HCEC 1CT (cell line): ENCODE measurements at places on chromosomes 7 and 10.
A peak's percentile ranks its signal among the peaks of the same experiment; 100 is the strongest.

DNA sequence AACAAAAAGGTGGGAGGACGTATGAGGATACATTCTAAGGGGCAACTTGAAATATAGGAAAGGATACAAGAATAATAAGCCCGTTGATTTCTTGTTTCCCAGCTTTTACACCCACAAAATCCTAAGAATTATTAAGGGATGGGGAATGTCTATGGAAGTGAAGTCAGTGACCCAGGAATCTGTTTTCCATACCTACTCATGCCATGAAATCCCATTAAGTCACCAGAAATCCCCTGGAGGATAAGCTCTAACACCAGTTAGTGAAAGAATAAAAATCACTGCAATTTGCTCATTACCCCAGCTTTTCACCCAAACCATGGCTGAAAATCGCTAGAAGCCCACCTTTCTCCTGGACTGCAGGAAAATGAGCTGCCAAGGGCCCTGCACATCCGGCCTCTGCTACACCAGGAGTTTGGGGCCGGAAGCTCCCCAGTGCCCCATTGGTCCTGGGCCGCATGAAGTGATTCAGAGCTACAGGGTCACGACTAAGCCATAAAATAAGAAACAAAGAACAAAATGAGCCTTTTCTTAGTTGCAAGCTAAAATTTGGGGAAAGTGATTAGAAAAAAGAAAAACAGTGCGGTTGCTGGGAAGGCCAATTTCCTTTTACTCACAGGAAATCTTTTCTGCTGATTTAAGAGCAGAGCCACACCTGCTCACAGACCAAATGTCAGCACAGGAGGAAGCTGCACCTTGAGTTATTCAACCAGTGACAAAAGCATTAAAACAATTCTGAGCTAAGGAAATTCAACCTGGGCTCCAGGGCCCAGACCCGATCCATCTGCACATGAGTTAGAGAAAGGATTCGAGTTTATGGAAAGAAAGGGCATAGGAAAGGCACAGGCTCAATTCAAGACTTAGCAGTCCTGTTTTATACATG is 40.3 kb downstream of the HIPK2 start:
- DNase-seq: peak; percentile 38

GRCh38 chr10:10977978-10978377 is 39.7 kb upstream of the CELF2 start:
- DNase-seq: peak; percentile 39

DNA sequence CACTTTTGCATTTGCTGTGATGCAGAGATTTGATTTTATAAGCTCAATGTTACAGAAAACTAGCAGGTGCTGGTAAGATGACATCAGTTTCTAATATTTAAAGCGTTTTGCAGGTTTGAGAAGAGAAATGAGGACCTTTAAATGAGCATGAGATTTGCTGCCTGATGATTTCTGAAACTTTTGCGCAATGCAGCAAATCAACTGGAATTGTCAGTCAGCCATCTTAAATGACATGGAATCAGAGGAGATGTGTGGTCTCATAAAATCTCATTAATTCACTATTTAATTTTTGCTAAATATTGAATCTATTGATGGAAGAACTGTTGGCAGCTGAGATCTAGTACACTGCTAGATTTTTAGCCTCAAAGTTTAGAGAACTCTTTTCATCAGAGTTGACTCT is 3.9 kb downstream of the RBM17 start:
- no peak for DNase-seq

GRCh38 chr10:88409236-88409635 is 173.9 kb downstream of the RNLS start:
- peak; percentile 13 for DNase-seq

GRCh38 chr7:103637094-103637493 is 191.1 kb upstream of the SLC26A5 start:
- peak; percentile 92 for DNase-seq

DNA sequence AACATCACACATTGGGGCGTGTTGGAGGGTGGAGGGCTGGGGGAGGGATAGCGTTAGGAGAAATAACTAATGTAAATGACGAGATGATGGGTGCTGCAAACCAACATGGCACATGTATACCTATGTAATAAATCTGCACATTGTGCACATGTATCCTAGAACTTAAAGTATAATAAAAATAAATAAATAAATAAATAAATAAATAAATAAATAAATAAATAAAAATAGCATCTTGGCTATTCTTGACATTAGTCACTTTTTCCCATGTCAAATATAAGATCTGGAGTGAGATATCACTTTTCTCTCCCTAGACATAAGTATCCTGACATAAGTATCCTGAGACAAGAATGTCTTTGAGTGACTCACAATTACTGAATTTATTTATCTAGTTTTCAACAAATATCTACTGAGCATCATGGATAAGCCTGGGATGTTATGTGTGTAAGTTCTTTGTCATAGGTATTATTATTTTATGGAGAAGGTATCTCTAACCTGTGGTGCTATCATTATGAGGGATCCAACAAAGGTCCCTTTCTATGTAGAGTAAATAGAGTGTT is 691.3 kb downstream of the SORCS1 start:
- no peak for DNase-seq

GRCh38 chr10:110972231-110973134 is 53.1 kb downstream of the SHOC2 start:
- no peak for DNase-seq

GRCh38 chr10:21175797-21176196 is 278.7 kb upstream of the NEBL start:
- DNase-seq: no peak

DNA sequence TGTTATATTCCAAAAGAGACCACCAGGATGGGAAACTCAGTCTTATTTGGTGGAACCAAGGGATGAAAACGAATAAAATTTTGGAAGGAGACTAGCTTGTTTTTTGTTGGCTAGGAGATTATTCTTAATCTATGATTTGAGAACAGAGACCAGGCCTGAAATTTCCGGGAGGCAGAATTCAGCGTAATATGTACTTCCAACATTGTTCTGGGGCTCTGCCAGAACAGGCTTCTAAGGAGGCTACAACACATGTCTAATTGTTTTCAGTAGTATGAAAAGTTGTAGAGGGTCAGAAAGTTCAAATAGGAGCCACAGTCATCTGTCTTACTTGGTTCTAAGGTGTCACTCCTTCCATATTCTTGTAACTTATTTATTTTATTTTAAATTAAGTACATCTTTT is 1.7 kb downstream of the DDX21 start:
- DNase-seq: no peak

DNA sequence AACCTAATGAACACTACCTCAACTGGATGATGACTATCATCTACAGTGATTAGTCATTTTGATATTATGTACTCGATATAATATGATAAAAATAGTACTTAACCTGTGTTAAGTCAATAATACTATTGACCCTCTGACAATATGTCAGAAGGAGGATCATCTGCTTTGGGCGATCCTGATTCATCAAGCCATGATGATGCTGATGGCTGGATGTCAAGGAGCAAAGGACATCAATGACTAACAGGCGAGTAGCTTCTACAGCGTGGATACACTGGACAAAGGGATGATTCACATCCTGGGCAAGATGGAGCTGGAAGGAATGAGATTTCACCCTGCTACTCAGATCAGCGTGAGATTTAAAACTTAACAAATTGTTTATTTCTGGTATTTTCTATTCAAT is 94.4 kb upstream of the SKAP2 start:
- DNase-seq: peak; percentile 95

GRCh38 chr10:32072025-32072800 is 16.0 kb upstream of the KIF5B start:
- DNase-seq: no peak

GRCh38 chr7:48691788-48692187 is 232.6 kb upstream of the CDC14C start:
- DNase-seq: no peak

- no peak for DNase-seq
Observed at GRCh38 chr10:116403740-116404250, 23.9 kb upstream of the PNLIPRP3 start.

- DNase-seq: no peak
Observed at GRCh38 chr7:98687111-98687751, 70.1 kb downstream of the NPTX2 start.

GRCh38 chr10:111522551-111522950 is 445.7 kb downstream of the ADRA2A start:
- no peak for DNase-seq

- no peak for DNase-seq
Observed at GRCh38 chr10:86958116-86958900, at the start of gene SNCG. SNCG (plus strand) TSS chr10:86958599; CDS start chr10:86958698, 99 bp downstream.

DNA sequence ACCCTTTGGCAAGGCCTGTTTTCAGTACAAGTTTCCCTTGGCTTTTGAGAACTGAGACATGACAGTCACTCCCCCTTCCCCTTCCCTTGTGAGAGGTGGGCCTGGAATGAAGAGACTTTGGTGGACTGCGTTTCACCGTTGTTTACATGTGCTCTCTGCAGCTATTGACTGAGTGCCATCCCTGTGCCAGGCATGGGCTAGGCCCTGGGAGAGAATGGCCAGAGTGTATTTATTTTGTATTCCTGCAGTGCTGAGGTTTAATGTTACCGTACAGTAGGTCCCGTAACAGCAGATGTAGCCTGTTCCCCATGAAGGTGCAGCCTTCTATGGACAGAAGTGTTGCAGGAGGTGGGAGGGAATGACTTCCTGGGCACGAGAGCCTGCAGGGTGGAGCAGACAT is 50.0 kb downstream of the TACR2 start:
- no peak for DNase-seq

DNA sequence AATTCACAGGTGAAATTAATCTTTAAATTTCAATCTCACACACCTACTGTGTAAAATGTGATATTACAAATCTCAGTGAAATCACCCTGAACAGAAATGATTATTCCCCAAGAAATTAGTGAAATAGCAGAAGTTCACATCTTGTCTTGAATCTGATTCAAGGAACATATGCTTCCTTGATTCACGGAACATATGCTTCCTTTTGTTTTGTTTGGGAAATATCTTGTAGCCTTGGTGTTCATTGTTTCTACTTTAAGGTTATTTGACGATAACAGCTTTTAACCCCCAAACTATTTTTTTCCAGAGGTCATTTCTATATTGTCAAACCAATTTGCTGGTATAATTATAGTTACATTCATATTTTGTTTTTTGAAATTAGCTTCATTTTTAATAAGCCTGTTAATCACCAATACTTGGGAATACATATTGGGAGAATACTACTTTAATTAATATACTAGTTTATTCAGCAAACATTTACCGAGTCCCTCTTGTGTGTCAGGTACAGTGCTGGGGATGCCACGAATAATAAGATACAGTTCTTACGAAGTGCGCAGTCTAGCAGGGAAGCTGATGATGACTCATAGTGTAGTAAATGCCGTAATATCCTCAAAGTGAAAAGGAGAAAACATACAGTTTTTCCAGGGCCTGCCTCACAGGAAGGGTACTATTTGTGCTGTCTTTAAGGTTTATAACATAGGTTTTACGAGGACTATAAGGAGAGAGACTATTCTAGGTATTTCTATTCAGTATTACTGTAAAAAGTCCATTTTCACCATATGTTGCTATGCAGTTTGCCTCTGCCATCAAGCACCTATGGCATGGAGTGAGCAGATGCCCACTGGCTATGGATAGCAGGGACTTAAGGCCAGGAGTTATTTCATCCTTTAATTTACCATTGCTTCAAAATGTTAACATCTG is 32.5 kb downstream of the PRKAR2B start:
- DNase-seq: no peak

GRCh38 chr7:1112109-1112508 is 24.2 kb downstream of the GPER1 start:
- no peak for DNase-seq

DNA sequence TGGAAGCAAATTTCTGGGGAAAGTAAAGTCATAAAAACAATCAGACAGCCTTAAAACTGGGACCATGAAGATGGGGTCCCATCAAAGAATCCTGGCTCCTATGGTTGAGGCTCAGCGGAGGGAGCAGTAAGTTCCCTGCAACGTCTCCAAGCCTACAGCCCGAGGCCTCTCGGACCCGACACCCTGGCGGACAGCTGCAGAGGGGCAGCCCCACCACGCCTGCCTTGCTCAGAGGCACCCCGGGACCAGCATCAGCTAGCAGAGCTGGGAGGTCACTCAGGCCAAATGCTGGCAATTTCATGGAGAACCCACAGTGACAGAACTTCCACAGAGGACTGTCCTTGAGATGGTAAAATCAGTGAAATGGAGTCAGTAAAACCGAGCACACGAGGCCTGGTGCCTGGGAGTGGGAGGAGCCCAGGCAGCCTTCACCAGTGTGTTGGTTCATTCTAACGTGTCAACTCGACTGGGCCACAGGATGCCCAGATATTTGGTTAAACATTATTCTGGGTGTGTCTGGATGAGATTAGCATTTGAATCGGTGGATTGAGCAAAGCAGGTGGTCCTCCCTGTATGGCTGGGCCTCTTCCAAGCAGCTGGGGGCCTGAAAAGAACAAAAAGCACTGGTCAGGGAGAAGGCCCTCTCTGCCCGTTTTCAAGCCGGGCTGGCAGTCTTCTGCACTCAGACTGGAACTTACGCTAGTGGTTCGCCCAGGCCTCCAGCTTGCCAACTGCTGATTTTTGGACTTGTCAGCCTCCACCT is 96.2 kb upstream of the INSIG1 start:
- DNase-seq: no peak

DNA sequence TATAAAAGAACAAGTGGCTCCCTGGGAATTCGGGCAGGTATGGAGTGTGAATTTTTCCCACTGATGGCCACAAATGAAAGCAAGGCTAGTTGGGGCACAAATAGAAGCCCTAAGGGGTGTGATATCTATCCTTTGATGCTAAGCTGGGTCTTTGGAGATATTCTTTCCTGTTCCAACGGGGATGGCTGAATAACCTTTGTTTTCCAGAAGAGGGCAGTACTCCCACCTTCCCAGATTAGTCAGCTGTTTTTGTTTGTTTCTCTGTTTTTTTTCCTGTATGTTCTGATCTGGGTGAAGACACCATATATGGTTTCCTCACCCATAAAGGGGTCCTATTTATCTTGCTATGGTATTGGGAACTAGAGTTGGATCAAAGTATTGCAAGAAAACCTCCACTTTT is 947.7 kb upstream of the SORCS1 start:
- peak; percentile 29 for DNase-seq

GRCh38 chr7:148882841-148883265 is 1.2 kb downstream of the EZH2 start:
- no peak for DNase-seq

DNA sequence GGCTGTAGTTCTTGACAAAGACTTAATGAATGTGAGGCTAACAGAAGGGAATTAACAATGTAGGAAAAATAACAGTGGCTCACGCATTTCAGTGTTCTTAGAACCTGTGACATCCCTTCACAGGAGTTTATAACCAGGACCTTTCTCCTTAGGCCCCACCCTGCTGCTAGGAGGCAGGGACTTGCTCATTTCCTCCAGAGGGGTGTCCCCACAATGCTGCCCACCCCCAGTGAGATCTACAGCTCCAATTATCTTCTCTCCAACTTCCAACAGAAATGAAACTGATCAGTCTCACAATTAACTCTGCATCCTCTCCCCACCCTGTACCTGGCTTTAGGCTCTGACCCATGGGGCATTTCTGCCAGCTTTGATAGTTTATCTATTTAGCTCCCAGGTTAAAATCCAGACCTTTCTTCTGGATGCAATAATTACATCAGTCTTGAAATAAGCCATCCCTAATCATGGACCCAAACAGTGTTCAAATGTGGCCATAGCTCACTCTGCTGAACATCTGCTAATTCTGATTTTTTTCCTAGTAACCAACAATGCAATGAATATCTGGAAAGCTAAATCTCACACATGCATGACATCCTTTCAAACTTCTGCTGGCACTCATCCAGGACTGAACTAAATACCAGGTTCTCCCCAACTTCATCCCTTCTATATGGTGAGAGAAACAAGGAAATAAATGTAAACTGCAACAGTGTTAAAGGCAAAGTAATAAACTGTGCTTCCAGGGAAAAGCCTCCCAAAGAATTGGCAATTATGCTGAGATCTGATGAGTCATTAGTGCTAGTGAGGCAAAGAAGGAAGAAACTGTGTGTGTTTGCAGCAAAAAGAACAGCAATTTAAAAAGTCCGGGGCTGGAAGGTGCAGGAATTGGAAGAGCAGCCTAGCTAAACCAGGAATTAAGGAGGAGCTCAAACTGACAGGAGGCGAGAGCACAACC is 64.6 kb downstream of the HERPUD2 start:
- DNase-seq: peak; percentile 39
